ENCODE measurements at places on chromosomes 4 and X.

GRCh38 chr4:169807934-169808509 is 50.3 kb upstream of the HPF1 start:
- no peak for DNase-seq

DNA sequence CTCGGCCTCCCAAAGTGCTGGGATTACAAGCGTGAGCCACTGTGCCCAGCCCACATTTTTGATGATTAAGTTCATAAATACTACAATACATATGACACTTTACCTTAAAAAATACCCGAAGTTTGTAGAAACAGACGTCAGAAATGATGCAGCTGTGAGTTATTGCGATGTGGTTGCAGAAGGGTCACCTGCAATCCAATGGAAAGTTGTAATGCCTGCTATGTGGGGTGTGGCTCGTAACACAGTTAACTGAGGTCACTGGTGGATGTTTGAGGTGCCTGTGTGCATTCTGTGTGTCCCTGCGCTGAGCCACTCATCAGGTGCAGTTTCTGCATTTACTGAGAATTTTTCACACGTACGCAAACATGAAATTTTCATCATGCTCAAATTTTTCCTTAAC is 64.1 kb downstream of the ANXA5 start:
- no peak for DNase-seq

DNA sequence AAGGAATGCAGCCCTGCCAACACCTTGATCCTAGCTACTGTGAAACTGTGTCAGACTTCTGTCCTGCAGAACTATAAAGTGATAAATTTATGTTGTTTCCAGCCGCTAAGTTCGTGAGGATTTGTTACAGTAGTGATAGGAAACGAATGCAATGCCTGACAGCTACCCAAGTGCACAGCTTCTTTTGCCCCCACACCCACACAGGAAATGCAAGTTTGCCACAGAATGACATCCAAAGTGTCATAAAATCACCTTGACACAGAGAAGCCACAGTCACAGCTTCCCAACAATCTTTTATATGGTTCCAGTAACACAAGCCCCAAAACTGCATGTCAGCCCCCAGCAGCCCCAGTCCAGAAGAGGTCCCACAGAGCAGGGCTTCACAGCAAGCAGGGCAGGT is 216.9 kb upstream of the S100G start:
- no peak for DNase-seq

GRCh38 chrX:24231131-24231540 is 81.6 kb downstream of the ZFX start:
- no peak for DNase-seq

DNA sequence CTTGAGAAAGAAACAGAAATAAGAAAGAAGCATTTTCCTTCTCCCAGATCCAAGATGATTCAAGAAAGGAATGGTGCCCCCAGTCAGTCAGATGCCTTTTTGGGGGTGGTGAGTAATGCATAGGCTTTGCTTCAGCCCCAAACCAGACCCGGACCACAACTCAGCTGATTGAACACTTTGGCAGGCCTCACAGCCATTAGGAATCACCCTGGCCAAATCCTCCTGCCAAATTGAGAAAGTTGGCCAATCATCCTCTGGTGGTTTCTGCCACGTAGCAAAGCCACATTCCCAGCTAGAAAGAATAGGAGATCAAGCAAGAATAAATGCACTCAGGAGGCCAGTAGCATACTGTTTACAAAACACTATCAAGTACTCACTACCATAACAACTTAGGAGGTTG is 33.7 kb downstream of the FRMD7 start:
- DNase-seq: no peak

DNA sequence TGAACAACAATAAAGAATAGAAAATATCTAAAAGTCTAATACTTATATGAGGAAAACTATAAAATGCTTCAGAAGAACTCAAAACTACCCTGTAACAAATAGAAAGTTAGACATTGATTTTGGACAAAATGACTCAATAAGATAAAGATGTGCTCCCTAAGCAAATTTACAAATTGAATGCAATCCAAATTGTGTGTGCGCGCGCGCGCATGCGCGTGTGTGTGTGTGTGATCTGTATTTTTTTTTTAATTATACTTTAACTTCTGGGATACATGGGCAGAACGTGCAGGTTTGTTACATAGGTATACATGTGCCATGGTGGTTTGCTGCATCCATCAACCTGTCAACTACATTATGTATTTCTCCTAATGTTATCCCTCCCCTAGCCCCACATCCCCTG is 320.8 kb upstream of the INTU start:
- DNase-seq: no peak

- DNase-seq: peak; percentile 0
Observed at GRCh38 chrX:91414713-91415112, 19.9 kb upstream of the PABPC5 start.

- DNase-seq: no peak
Observed at GRCh38 chrX:17692709-17693346, 44.5 kb upstream of the SCML1 start.

DNA sequence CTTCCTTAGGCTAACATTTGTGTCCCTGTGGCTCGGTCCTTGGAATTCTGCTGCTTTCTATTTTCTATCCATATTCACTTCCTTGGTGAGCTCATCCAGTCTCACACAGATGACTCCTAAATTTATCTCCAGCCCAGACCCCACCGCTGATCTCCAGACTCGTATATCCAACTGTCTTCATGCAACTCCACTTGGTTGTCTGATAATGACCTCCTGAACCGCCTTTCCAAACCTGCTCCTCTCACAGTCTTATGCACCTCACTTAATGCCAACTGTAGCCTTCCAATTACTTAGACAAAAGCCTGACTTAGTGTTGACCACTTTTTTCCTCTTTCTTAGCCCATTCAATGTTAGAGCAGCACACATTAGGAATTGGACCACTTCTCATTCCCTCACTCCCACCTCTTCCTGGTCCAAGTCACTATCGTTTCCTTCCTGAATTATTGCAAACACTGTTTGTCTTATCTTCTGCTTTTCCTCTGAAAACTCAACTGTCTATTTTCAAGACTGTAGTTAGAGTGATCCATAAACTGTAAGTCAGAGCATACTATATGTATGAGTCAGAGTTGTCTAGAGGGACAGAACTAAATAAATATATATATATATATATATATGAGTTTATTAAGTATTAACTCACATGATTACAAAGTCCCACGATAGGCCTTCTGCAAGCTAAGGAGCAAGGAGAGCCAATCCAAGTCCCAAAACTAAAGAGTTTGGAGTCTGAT is 292.5 kb downstream of the UNC5C start:
- DNase-seq: no peak

- no peak for DNase-seq
Observed at GRCh38 chrX:30280428-30280827, 28.8 kb downstream of the NR0B1 start.

DNA sequence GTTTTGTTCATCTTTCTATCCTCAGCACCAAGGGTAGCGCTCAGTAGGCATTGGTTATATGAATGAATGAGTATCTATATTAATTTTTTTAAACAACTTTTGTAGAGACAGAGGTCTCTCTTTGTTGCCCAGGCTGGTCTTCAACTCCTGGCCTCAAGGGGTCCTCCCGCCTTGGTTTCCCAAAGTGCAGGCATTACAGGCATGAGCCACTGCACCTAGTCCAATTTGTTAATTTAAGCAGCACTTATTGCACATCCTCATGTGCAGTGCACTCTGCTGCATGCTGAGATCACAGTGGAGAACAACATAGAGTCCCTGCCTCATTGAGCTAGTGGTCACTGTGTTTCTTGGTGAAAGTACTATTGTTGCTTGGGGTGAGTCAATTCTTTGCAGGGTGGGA is 94.4 kb downstream of the NHSL2 start:
- DNase-seq: no peak

- no peak for DNase-seq
Observed at GRCh38 chr4:153506341-153507309, 40.5 kb downstream of the TMEM131L start.

GRCh38 chrX:124827258-124827845 is 481.0 kb downstream of the SH2D1A start:
- no peak for DNase-seq

DNA sequence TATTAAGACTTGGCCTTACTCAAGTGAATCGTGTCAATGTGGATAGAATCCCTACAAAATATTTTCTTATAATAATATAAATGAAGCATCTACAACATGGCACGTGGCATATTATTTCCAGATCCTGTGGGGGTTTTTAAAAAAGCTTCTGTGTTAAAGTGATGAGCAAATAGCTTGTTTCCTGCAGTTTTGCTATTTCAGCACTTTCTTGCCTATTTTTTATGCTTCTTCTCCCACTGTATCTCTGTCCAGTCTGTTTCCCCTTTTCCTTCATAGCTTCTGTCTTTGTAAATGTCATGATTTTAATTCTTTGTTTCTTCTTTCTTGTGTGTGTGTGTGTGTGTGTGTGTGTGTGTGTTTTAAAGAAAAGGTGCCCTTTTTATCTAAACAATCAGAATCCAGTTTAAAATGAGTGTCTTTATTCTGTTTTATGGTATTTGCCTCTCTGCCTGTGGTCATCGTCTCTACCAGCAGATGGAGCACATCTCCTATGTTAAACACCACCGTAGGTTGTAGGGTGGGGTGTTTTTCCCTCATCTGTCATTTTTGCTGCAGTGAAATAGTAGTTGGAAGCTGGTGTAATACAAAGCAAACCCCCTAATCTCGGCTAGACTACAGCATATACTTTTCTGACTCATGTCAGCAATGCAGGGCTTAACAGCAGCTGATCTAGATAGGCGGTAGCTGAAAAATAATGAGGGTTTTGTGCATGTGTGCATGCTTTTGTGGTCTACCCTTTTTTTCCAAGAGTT is 33.1 kb downstream of the FTHL17 start:
- no peak for DNase-seq

GRCh38 chrX:149631234-149632165 is at the start of gene TMEM185A:
Gene TMEM185A (minus strand): TSS chrX:149631792. CDS start chrX:149631580, 212 bp downstream.
- DNase-seq: peak; percentile 36

GRCh38 chr4:41448934-41449333 is 89.0 kb upstream of the LIMCH1 start:
- DNase-seq: no peak

DNA sequence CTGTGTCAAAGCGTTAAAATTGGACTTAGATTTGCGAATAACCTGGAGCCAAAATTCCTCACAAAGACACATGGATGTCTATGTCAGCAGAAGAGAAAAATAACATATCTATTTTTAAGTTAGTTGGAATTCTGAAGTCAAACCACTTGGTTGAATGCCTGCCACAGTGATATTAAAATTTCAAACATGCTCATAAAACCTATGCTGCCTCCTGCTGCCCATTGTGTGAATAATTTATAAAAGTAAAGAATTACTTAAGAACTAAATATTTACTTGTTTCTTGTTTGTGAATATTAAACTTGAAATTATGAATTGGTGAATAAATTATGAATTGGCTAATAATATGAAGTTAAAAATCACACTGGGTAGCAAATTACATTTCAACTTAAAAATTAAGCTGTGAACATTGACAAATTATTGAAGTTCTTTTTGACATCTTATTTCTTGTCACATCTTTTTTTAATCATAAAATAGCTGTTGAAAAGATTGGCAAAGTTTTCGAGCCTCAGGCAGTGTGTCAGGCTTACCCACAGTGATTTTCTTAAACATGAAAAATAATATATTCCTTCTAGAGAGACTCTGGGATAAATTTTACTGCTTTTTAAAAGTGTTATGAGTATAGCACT is 35.4 kb downstream of the FABP2 start:
- DNase-seq: no peak

GRCh38 chr4:36187723-36188333 is 56.5 kb downstream of the ARAP2 start:
- peak; percentile 5 for DNase-seq

- DNase-seq: no peak
Observed at GRCh38 chrX:41468647-41469323, 21.6 kb downstream of the NYX start.

- no peak for DNase-seq
Observed at GRCh38 chrX:5575407-5575806, 653.3 kb downstream of the NLGN4X start.
